ENCODE measurements at places on chromosomes 6 and 20.
A peak's percentile ranks its signal among the peaks of the same experiment; 100 is the strongest.

GRCh38 chr20:62252342-62252966, 14.1 kb downstream of the OSBPL2 start:
- DNase-seq, result no peak

DNA sequence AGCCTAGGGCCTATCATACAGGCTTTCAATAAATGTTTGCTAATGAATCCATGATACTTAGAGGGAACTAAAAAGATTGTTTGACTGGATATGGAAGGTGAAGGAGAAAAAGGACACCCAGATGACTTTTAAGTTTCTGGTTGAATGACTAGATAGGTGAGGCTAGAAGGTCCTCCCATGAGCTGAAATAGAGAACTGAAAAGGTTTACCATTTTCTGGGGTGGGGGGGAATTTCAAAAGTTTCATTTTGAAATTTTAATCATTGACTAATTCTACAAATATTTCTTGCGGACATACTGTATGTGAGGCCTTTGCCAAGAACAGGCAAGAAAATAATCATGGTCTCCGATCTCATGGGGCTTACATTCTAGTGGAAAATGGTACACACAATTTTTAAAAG, 17.9 kb upstream of the ZBTB2 start:
- DNase-seq, result no peak

GRCh38 chr6:56749632-56750151, 107.0 kb upstream of the DST start:
- no peak for DNase-seq

DNA sequence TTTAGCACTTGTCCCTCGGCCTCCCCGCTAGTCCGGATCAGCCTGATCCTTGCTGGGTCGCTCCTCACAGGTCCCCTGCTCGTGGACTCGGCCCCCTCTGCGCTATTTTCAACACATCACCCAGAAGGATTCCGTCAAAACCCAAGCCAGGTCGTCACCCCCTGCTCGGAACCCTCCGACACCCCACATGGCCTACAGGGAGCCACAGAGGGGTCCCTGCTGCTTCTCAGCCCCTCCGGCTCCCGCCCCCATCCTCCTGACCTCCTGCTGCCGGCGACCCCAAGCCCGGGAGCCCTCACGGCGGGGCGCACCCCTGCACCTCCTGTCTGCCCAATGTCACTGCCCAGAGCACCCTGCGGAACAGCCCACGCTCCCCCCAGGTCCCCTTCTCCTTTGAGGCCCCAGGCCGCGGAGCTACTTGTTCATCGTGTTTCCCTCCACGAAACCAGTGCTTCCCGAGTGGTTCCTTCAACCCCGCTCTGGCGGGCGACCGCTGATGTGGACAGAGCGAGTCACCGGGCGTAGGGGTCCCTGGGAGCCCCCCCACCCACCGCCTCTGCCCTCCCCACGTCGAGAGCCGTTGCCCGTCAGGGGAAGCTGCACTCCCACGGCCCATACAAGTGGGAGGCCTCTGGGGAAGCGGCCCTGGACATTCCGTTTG, 638 bp upstream of the MYL9 start:
- no peak for DNase-seq

DNA sequence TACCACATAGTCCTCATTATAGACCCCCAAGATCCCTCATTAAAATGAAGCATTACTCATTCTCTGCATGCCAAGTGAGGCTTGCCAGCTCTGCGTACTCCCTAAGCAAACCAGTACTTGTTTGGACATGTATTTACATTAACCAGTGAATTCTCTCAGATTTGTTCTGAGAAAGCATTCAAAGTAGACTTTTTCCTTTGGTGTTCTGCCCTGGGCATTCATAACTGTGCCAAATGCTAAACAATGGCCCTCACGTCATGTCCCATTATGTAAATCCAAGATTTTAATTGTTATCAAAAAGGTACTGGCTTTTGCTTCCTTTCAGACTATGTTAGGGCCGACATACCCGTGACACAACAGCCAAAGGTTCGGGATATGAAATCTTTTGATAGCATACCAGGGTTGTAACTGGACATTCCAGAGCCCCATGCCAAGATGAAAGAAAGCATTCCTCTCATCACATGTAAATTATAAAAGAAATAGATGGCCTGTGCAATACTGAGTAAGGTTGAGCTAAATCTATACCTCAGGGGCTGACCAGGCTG, 164.2 kb downstream of the ADAT2 start:
- no peak for DNase-seq

DNA sequence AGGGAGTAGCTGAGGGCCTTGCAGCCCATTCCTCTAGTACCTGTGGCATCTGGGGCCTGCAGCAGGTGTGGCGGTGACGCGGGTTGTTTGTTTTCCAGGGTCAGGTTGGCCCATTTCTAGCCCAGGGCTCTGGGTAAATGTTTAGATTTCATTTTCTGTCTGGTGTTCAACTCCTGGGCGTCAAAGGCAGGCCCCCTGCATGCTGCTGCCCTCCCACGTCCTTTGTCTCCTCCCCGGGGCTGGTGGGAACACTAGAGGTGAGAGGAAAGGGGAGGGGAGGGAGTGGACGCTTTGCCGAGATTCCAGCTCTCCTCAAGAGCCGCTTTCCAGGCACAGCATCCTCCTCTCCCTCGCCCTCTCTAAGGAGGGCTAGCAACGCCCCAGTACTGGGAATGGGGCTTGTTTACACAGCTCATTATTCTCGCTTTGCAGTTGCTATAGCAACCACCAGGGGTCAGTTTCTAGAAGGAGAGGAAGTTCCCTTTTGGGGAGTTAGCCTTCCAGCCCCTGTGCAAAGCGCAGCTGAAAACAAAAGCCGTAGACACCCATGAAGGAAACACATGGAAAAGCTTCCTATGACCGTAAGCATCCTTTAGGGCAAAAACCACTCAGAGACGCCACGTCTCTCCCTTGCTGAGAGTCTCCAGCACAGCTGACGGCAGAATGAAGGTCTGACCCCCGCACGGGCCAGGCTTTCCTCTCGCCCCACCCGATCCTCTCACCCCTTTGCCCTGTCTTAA, 170.6 kb downstream of the LY86 start:
- peak; percentile 73 for DNase-seq

GRCh38 chr20:41365777-41366545, 657 bp downstream of the EMILIN3 start:
- DNase-seq, result no peak

Data from MM.1S (cell line).